ENCODE measurements at places on chromosomes 6 and 20.

DNA sequence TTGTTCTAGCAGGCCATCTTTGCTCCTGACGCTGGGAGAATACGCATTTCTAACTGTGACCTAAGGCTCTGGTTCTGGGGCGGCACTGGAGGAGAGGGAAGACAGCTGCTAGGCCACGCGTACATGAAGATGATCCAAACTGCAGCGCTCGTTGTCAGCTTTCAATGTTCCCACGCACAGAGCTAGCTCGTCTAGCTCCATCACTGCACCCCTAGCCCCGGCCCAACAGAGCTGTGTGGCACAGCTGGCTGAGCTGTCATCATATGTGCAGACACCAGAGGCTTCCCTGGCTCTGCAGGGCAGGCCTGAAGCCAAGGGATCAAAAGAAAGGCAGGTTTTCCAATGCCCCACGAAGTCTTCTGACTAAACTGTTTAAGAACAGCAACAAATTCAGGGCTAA lies 124.7 kb downstream of the IRF4 start:
- no peak for DNase-seq

- no peak for DNase-seq
Measured at GRCh38 chr6:108869876-108870275, 21.7 kb downstream of the ARMC2 start.

GRCh38 chr6:152118678-152119077 lies 311.2 kb downstream of the ESR1 start:
- DNase-seq = no peak

- no peak for DNase-seq
Measured at GRCh38 chr6:108165714-108166663, at the start of gene NR2E1. TSS of gene NR2E1 (plus strand) at chr6:108166022. CDS start at chr6:108166766, 744 bp downstream.

GRCh38 chr6:16471222-16471909 lies 233.0 kb downstream of the GMPR start:
- peak; percentile 21 for DNase-seq

DNA sequence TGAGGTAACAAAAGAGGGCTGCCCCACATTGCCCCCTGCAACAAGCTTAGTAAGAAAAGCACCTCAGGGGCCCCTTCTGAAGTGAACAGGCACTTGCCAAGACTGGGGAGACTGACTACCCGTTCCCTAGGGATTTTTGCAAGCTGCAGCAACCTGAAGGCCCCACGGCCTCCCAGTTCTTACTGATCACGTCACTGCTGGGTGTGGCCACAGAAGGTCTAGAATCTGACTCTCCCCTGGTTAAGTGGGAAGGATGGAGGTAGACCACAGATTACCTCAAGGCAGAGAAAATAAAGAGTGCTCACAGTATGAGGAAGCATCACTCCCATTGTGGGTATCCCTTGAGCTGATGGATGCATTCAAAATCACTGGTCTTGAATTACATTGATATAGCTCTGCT lies 201.5 kb upstream of the KCNQ5 start:
- DNase-seq = no peak

DNA sequence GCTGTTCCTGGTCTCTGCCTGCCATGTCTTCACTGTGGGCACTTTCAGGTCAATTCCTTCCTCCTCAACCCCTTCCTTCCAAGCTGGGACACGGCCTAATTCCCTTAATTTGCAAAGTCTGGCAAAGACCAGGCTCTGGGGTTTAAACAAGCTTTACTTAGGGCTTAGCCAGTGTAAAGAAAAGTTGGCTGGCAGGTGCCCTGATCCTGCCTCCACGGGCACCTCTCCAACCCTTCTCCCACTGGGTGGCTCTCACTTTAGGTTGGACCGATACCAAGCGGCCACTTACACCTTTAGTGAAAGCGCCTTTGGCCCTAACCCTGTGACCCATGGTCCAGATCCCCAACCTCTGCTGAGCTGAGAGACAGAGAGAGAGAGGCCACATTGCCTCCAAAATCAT lies 13.7 kb upstream of the MLN start:
- no peak for DNase-seq

- no peak for DNase-seq
Measured at GRCh38 chr6:110044622-110045021, 66.5 kb downstream of the GPR6 start.

DNA sequence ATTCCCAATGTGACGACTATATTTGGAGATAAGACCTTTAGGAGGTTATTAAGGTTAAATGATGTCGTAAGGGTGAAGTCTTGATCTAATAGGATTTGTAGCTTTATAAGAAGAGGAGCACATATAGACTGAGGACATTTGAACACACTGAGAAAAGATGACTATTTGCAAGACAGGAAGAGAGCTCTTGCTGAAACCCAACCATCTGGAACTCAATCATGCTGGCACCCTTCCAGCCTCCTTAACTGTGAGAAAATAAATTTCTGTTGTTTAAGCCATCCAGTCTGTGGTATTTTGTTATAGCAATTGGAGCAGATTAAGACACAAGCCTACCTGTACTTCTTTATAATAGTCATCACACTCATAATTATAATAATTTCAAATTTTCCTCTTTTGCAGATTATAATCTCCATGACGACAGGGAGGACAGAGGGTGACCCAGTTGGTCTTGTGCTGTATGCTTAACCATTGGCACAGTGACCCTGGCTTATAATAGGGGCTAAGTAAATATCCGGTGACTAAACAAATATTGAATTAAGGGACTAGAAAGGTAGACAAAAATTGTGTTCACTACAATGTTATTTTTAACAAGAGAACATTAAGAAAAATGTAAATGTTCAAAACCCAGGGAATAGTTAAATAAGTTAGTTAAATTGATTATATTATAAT lies 206.4 kb upstream of the HDDC2 start:
- no peak for DNase-seq

- DNase-seq = no peak
Measured at GRCh38 chr6:131910219-131910589, 41.0 kb downstream of the CCN2 start.

DNA sequence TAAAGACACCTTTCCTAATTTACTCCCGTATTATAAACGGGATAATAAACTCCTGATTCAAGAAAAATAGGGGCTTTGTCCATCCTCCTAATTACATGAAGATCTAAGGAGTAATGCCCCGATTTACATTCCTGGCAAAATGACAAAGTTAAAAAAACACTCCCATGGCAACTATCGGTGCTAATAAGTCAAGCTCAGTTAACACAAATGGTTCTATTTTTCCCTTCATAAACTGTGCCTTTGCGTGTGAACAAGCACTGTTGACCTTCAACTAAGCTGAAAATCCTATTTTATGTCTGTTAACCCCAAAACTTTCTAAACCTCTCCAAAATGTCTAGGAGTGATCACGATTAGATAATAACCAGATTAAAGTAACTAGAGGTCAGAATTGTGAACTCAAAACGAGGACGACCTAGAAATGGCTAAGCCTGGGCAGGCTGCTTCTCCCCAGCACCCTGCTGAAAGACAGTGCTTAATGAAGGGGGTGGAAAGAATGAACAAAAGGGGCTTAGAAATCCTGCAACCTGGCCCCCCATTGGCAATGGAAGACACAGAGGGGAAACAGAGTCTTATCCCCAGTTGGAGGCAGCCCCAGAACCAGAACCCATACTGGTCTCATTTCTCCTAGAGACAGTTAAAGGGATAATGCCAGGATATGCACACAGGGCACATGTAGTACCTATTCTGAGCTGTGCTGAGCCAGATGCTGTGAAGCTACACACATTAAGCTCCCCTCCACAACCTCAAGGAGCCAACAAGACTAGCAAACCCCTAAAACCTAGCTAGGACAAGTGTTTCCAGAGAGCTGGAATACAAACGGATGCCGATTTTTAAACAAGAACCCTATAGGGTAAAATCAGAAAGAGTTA lies 23.0 kb downstream of the SLC23A2 start:
- no peak for DNase-seq

GRCh38 chr6:158461954-158462353 lies 97.9 kb upstream of the TMEM181 start:
- no peak for DNase-seq

- peak; percentile 59 for DNase-seq
Measured at GRCh38 chr6:26521600-26522391, 16.4 kb upstream of the HMGN4 start.

GRCh38 chr6:159038914-159039884 lies 5.6 kb downstream of the TAGAP start:
- no peak for DNase-seq

DNA sequence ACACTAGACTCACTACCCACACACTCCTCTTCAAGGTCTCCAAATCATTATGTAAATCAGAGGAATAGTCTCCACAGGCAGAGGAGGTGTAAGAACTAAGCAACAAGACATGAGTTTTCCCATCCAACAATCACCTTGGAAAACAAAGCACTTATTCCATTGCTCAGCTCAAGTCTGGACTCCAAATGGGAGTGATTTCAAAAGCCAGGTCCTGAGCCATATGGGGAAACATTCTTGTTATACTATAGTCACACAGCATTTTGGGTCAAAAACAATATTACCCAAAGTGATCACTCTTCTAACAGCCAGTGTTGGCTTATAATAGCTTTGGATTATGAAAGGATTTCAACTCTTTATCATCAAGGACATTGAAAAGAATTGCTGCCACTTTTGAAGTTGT lies 3.6 kb upstream of the PRPH2 start:
- DNase-seq = no peak

DNA sequence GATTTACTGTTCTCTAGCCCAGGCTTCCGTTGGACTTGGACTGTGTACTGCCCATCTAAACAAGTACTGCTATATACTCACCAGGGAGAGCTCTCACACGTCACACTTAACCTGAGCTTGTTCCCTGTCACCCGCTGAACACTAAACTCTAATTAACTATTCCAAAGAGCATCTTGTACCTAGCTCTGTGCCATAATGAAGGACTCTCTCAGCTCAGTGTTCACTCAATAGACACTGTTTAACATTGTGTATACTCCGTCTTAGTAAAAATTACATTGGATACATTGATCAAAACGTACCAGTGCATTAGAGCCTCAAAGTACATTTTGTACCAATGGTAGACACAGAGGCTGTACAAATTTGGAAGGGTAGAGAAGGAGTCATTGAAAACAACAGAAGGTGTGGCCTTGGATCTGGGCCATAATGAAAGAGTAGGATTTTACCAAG lies 55.4 kb upstream of the EPHA7 start:
- no peak for DNase-seq

DNA sequence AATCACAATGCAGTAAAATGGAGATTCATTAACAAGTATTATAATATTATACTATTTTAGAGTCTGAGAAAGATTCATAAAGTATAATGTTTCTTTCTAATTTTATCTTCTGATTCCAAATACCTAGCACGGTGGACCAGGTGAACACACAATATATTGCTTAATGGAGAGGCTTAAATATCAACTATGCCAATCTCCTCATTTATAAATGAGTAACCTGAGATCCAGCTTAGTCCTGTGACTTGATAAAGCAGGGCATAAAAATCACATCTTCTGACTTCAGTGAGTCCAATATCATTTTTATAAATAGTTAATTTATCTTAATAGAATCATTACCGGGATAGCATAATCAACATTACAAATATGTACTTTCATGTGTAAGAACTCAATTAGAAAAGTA lies 144.4 kb upstream of the GJE1 start:
- DNase-seq = no peak

DNA sequence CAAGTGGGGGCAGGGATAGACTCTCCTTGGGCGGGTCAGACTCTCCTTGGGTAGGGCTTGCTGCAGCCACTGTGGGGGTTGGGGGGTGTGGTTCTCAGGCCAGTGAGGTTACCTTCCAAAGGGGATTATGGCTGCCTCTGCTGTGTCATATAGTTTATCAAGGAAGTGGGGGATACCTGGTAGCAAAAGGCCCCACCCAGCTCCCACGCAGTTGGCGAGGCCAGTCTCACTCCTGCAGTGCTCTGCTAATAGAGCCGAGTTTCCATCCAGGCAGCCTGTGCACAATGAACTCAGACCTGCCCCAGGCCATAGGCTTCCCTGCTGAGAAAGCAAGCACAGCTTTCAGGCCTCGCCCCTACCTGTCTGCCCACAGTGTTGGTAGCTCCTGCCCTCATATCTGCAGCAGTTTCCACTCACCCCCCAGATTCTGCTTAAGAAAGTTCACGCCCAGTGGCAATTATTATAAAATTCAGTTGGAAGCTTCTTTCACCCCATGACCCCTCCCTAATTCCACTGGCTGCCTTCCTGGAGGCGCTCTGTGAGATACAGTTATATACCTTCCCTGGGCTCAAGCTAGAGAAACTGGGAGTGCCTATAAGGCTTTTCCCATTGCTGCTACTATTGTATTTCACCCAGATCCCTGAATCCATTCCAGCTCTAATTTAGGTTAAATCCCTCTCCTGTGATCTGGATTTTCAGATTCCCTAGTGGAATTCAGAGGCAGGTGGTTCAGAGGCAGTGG lies 56.1 kb downstream of the HDDC2 start:
- DNase-seq = no peak

- DNase-seq = no peak
Measured at GRCh38 chr20:63955281-63955826, 862 bp downstream of the UCKL1 start.

DNA sequence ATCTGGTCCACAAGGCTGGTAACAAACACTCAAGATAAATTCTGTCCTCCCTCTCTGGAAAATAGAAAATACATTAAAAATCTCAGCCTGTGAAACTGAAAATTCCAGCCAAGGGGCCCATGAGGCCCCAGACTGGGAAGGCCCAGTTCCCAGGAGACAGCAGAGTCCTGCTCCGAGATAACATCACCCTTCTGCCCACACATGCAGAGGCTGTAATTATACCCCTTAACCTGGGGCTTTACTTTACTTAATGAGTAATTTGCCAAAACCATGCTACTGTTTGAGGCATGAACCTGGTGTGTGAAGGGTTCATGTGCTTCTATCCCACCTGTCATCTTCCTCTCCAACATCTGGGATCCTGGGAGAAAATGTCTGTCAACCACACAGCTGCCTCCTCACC lies 398.9 kb upstream of the SULF2 start:
- DNase-seq = no peak

- no peak for DNase-seq
Measured at GRCh38 chr6:10736731-10737130, 10.9 kb upstream of the TMEM14B start.

DNA sequence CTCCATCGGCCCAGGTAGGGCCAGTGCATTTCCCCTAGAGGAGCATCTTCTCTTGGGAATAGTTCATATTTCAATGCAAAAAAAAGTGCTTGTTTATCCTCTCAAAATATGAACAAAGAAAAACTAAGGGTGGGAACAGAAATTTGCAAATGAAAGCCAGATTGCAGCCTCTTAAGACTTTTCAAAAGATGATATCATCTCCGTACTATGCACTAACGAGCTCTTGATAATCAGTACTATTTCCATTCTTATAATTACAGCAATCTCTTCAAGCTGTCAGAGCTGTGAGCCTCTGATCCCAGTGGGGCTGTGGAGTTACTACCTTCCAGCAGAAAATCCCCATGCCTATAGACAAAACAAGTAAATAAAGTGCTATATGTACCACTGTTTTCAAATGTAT lies 77.1 kb downstream of the SOD2 start:
- DNase-seq = no peak

DNA sequence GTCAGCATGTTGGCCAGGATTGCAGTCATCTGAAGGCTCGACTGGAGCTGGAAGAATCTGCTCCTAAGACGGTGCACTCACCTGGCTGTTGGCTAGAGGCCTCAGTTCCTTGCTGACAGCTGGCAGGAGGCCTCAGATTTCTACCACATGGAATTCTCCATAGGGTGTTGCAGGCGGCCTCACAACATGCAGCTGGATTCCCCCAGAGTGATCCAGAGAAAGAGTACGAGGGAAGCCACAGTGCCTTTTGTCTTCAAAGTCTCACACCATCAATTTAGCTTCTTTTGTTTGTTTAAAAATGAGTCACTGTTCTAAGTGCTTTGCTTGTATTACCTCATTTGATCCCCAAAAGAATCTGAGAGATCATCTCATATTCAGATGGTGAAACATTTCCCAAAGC lies 65.5 kb upstream of the FYN start:
- DNase-seq = no peak

Measured in stimulated activated naive CD4-positive, alpha-beta T cell treated with Interleukin-2 at 50 U/mL for 16 hours (primary cell).